ENCODE measurements at places on chromosomes 2 and 18.

DNA sequence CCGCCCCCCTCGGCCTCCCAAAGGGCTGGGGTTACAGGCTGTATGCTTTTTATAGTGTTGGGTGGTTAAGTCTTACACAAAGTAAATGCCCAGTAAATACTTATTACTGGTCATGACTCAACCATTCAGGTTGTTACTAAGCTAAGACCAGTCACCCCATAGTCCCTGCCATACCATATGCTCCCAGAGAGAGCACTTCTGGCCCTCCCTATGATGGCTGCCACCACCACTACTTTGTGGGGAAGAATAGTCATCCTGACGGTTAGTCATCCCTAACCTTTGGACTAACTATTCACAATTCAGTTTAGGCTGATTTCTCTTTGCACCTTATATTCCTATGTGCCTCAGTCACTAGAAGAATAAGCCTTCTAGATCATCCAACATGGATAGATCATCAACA, 42.0 kb upstream of the MSH2 start:
- no peak for DNase-seq

GRCh38 chr2:43178602-43179542, 47.5 kb downstream of the ZFP36L2 start:
- DNase-seq = peak; percentile 92

DNA sequence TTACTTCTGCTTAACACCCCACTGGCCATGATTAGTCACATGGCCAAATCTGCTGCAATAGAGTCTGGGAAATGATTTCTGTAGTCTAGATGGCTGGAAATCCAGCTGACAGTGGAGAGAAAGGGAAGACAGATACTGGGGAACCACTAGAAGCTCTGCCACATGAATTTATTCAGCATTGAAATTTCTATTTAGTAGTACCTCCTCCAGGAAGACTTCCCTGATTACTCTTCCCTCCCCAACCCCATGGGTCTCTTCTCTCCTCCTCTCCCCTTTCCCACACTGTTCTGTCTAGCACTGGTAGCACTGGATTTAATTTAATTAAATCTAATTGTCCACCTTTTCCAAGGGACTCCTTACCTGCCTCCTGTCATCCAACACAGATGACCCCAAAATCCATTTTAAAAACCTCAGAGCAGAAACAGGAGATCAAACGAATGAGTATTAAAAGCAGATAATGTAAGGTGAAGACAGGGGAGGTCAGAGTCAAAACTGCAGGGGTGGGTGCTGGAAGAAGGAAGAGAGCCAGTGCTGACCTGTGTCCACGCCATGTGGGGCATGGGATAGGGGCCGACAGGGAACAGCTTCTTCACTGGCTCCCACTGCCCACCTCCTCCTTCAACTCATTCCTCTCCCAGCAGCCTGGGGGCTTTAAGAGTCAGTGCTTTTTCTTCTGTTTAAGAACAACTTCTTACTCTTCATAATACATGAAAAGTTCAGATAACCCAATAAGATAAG, 169.2 kb upstream of the HS6ST1 start:
- no peak for DNase-seq

DNA sequence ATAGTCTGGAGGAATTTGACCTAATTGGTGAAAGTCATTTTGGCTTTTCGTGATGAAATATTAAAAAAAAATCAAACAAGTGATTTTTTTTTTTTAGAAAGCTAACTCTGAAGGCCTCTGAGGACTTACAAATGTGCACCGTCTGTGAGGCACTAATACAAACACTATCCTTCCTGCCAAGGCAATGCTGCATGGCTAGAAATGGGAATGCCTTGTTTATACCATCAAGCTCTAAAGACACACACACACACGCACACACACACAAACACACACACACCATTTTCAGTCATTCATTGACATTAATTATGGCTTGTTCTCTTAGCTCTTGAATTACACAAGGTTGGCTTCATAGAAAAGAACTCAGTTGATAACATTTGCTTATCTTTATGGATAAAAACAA, 1242.0 kb upstream of the ACVR2A start:
- peak; percentile 13 for DNase-seq

DNA sequence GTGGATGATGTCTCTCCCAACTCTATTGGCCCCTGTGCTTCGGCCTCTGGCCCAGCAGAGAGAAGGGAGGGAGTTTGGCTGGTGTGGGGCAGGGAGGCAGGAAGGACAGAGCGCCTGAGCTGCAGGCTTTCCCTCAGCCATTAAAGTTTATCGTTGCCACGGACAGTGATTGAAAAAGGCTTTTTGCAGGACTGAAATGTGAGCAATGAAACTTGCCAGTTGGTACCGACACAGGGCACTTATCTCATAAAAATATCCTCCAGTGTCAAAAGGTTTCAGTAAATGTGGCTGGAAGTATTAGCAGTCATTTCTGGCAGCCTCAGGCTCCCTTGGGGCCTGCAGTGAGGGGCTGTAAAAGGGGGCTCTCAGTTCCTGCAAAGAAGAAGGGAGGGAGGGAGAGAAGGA, 169.2 kb downstream of the GLI2 start:
- DNase-seq = no peak

GRCh38 chr2:151032741-151033191, 228.9 kb downstream of the RBM43 start:
- peak; percentile 60 for DNase-seq

DNA sequence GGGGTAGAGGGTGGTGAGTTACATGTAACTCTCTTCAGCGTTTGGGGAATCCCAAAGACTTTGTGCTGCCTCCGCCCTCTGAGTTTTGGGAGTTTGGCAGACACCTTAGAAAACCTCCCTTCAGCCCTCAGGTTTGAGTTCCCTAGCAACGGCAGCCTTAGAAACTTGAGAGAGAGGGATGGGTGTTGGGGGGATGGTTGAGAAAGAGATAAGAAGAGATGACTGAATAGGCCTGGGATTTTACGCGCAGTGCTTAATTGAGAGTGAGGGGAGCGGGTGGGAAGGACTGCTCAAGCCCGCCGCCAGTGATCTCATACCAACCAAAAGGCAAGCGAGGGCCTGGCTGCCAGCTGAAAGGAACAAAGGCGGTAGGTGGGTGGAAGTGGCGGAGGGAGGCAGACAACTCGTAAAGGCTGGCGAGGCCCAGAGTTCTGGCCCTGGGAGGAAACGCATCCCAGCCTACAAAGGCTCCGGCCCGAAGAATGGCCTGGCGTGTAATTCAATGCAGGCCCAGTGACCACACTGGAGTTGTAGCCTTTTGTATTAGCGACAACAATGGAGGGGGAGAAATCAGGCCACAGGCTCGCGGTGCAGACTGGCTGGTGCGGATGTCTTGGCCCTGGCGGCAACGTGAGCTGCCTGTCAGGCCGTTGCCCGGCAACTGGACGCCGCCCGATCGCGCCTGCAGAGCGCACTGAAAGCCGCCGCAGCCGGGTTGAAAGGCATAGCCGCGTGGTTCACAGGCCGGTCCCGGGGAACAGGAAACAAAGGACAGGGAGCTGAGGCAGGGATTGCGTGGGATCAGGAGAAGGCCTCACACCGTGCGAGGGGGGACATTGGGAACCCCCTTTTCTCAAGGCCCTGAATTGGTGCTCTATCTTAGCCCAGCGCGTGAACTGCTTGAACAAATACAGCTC, 39.9 kb upstream of the DARS1 start:
- peak; percentile 67 for DNase-seq

- no peak for DNase-seq
These were observed 137.4 kb downstream of the INHBB start for GRCh38 chr2:120483355-120483754.

GRCh38 chr2:116490511-116491145, 1323.9 kb upstream of the DDX18 start:
- DNase-seq = peak; percentile 52

DNA sequence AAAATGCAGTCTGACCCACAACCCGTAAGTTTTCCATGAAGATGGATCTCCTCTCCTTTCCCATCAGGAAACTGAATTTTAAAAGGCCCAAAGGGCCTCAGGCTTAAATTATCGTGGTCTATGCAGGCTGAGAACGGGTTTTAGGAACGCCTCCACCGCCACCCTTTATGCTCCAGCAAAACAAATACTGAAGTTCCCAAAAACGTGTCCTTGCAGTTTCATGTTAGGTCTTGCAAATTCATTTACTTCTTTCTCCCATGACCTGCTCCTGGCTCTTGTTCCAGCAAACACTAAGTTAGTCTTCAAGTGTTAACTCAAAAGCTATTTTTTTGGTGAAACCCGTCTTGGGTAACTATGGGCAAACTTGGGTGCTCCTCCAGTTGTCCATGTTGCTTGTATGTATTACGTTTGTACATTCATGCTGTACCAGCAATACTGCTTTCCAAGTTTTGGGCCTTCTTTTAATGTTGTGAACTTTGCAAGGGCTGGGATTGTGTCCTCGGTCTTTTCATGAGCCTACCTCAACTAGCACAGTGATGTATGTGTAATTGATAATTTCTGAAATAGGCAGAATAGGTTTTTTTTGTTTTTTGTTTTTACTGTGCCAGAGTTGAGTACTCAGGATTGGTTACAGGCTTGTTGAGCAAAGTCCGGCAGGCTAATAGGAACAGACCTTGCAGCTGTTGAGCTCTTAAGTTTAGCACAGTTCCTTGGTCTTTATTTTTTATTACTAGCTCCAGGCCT, 1.8 kb upstream of the RNF149 start:
- DNase-seq = no peak

DNA sequence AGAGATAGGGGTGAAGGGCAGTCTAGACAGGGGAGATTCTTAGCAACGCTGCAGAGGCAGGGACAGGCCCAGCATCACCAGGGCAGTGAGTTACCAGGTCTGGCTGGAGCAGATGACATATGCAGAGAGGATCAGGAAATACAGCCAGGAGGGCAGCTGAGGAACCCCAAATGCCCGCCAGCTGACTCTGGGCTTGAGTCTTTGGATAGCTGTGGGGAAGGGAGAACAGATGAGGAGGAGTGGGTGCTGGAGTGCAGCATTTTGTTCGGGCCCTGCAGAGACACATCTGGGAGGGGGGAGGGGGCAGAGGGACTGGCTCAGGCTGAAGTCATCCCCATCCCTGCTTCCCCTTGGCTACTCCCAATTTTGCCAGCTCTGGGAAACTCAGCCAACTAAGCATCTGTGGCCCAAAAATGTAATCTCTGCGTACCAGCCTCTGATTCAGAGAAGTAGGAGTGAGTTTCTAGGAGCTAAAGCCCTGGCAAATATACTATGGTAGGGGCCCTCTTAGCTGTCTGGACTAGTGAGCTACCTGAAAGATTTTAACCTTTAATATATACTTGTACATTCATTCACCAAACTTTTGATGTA, 214.5 kb downstream of the ZBTB7C start:
- no peak for DNase-seq

- DNase-seq = peak; percentile 95
These were observed 63.8 kb upstream of the ZC3H15 start for GRCh38 chr2:186422226-186422625.
